Activated T-cell treated with anti-CD3 and anti-CD28 coated beads for 24 hours (primary cell): ENCODE measurements at places on chromosomes 3 and 15.

- no peak for DNase-seq
Observed at GRCh38 chr3:65497236-65497635, 541.5 kb downstream of the MAGI1 start.

GRCh38 chr3:52094571-52095485, 38.5 kb upstream of the DUSP7 start:
- no peak for DNase-seq

- no peak for DNase-seq
Observed at GRCh38 chr3:129276385-129276784, 2.3 kb upstream of the HMCES start.

GRCh38 chr3:32401126-32401525, 9.5 kb downstream of the CMTM7 start:
- DNase-seq, result no peak

- DNase-seq, result no peak
Observed at GRCh38 chr3:50342813-50343633, 2.4 kb upstream of the RASSF1 start.

GRCh38 chr3:24596626-24597025, 102.0 kb upstream of the THRB start:
- no peak for DNase-seq
